ENCODE measurements at places on chromosomes 1 and 21.

DNA sequence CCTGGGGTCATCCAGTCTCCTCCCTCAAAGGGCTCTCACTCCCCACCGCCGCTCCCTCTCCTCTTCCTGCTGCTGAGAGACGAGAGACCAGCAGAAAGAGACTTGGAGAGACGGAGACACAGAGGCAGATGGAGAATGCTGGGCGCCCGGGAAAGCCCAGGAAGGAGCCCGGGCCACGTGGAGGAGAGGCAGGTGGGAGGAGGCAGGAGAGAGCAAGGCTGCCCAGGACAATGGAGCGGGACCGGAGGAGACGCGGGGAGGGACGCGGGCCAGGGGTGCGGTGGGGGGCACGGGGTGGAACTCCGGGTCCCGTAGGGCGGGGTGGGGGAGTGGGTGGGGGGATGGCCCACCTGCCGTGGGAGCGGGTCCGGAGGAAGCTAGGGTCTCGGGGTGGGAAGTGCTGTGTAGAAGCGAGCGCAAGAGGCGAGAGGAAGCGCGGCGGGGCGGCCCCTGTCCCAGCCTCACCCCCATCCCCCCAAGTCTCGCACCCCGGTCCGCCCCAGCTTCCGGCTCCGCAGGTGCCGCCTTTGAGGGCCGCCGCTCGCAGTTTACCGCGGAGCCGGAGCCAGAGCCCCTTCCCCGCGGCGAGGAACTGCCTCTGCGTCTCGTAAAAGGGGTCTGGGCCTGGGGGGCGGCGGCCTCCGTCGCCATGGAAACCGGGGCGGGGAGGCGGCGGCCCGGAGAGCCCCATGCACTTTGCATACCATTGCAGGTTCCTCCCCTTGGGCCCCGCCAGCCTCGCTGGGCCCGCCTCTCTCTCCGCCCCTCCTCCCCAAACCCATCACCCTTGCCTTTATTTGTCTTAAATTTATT is 11.7 kb upstream of the EPHA2 start:
- peak; percentile 60 for DNase-seq

GRCh38 chr1:155300553-155301329 is 497 bp downstream of the PKLR start:
- no peak for DNase-seq

GRCh38 chr1:247551721-247552120 is 2.8 kb downstream of the GCSAML start:
- no peak for DNase-seq

GRCh38 chr1:11308699-11309224 is 35.8 kb downstream of the UBIAD1 start:
- no peak for DNase-seq

GRCh38 chr1:237146241-237146640 is 104.3 kb downstream of the RYR2 start:
- DNase-seq, result no peak

DNA sequence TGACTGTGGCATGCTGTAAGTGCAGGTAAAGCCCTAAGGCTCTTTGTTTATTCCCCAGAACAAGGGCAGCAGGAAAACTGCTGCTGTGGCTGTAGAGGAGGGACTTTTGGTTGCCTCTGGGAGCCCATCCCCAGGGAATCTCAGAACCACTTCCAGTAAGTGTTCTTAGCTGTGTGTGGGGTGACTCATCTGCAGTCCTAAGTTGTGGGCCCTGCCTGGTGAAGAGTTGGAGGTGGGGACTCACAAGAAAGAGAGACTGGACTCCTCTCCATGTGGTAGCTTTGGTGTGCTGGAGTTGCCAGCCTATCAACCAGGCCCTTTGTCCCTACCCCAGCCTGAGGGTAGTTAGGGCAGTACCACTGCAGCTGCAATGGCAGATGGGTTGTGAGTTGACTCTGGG is 24.0 kb upstream of the DENND1B start:
- no peak for DNase-seq

- DNase-seq, result no peak
Measured at GRCh38 chr1:6121021-6121421, 59.1 kb downstream of the CHD5 start.

DNA sequence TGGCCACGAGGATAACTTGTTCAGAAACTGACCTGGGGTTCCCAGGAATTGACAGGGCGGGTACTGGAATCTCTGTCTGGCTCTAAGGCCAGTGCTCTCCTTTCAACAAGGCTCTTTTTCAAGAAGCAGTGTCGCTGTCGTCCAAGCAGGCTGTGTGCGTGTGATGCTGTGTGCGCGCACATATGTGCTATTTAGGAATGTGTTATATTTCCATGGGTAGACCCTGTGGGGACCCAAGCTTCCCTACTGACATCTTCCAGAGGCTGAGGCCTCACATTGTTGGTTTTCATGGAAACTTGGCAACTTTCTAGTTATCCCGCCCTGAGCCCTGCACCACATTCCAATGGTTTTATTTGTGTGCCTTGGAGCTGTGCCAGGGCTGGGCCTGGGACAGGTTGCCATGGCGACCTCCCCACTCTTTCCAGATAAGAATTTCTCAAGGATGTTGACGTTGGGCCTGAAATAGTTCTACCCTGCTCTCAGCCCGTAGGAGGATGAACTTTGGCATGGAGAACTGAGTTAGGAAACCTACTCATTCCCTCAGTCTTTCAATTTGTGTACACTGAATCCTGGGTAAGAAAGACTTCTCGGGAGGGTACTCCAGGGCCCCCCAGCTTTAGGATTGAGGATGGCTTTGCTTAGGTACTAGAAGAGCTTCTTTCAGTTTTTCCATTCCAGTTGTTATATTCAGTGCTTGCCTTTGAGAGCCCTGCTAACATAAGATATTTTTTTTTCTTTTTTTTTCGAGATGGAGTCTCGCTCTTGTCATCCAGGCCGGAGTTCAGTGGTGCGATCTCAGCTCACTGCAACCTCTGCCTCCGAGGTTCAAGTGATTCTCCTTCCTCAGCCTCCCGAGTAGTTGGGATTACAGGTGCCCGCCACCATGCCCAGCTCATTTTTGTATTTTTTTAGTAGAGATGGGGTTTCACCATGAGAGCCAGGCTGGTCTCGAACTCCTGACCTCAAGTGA is 38.8 kb upstream of the SRSF10 start:
- DNase-seq, result no peak
